Hindlimb muscle (tissue), 1 donor: ENCODE measurements at places on chromosomes 5 and 9.
A peak's percentile ranks its signal among the peaks of the same experiment; 100 is the strongest.

DNA sequence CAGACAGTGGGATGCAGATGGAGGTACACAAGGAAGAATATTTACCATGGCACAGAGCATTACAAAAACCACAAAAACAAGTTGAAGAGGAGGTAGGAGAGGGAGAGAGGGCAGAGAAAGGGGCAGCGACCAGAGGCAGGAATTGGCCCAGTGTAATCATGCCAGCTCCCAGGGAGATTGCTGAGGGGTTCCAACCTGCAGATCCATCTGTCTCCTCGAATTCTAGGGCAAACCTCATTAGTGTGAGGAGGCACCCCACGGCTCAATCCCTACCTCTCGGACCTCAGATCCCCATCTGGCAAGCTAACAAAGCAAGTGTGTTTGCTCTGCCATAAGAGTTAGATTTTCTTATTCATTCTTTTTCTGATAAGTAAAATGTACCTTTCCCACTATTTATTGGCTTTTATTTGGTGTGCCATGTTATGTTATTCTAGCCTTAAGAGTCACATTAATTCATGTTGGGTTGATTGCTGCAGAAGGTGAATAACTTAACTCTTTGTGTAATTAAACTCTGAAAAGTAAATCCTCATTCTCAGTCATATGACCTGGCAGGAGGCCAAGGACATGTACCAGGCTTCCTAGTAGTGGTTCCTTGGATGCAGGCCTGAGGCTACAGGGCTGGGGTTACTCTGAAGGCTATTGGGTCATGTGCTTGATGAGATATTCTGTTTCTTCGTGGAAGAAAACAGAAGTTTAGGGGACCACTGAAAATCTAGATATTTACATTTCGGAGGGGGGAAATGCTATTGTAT is 315.2 kb upstream of the ATP10B start:
- DNase-seq = no peak

DNA sequence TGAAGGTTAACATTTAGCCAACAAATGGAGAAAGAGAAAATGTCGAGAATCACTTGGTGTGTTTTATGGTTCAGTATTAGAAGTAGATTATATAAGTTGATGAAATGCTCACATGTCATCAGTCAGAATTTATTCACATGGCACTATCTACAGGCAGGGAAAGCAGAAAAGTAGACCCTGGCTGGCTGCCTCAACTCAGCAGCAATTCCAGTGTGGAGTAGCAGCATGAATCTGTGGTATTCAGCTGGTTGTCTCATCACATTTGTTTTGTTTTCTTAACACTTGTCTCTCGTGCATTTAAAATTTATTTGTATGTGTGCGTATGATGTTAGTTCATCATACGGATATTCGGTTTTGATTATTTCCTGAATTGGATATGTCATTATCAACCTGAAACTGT is 153.5 kb upstream of the OR13F1 start:
- DNase-seq = no peak

GRCh38 chr5:122775550-122776542 is 966 bp downstream of the SNX2 start:
- no peak for DNase-seq

GRCh38 chr5:135871268-135871915 is 24.2 kb downstream of the IL9 start:
- no peak for DNase-seq

DNA sequence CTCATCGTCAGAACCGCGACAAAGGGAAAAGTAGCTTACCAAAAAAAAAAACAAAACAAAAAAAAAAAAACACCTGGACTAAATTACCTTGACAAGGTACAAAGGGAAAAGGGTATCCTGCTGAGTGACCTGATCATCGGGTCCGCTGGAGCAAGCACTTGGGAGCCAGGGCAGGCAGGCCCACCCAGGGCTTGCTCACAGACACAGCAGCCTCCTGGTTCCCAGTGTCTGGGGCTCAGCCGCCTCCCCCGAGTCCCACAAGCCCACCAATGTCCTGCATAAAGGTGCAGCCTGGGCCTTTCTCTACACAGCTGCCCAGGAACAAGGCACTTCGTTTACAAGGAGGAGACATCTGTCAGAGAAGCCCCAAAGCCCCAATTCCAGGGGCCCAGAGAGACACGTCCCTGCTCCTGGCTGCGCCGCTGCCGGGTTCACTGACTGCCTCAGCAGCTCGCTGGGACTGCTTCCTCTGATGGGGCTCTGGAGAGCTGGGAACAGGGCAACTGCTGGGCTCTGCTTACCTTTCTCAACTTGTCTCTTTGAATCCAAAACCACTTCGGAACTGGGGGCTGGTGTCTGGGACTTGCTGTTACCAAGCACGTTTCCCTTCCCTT is 63.4 kb downstream of the GOLM1 start:
- DNase-seq = no peak

DNA sequence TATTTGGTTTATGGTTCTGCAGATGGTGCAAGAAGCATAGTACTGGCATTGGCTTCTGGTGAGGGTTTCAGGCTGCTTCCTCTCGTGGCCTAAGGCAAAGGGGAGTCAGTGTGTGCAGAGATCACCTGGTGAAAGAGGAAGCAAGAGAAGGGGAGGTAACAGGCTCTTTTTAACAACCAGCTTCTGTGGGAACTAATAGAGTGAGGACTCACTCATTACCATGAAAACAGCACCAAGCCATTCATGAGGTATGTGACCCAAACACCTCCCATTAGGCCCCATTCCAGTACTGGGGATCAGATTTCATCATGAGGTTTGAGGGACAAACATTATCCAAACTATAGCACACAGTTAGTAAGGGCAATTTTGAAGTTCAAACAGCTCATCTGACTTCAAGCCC is 263.5 kb downstream of the TMEM38B start:
- DNase-seq = no peak

- no peak for DNase-seq
Observed at GRCh38 chr9:3951161-3951665, 348.7 kb downstream of the GLIS3 start.

GRCh38 chr5:107670087-107670931 is 428 bp downstream of the EFNA5 start:
- DNase-seq = peak; percentile 36

DNA sequence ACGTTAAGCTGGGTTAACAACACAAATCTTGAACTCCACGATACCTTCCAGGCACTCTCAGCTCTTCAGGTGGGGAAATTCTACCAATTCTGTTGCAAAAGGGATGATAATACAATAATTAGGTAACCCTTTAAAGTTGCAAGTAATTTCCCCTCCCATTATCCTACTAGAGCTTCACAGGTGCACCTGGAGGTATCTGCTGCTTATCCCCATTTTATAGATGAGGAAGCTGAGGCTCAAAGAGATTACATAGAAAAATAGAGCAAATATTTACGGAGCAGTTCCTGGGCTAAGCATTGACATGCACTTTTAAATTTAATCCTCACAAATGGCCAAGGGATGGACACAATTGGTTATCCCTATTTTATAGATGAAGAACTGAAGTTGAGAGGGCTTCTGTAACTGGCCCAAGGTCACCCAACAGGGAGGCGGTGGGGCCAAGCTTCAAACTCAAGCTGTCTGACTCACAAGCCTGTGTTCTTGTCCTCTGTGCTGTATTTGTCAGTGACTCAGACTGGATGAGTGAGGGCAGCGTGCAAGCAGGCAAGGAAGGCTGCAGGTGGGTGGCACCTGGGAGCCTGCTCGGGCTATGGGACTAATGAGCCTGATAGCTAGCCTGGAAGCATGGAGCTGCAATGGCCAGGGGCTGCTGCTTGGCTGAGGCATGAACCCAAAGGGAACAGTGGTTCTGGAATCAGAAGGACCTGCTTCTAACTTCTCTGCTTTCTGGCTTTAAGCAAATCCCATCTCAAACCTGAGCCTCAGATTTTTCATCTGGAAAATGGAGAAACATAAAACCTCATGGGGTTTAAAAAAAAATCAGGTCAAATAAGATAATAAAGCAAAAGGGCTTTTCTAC is 105.5 kb downstream of the PDE6A start:
- DNase-seq = no peak

DNA sequence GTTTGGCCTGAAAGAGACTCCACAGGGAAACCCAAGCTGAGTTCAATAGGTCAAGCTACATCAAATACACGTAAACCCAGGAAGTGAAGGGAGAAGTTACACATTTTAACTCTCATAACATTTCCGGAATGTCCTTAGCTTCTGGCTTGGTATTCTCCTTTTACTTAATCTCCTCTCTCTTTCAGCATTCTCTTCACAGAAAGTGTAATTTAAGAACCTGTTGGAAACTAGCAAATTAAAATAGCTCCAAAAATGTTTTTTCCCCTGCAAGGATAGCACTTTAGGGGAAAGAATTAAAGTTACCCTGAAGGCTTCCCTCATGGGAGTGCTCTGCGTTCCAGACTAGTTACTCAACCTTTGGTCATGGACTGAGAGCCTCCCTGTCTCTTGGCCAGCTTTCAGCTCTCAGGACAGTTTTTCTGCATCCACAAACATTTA is 292.7 kb upstream of the TARS1 start:
- DNase-seq = peak; percentile 60

GRCh38 chr9:97593960-97594359 is 39.2 kb downstream of the TSTD2 start:
- DNase-seq = no peak

GRCh38 chr5:65203746-65204145 is 278.0 kb downstream of the ADAMTS6 start:
- no peak for DNase-seq

GRCh38 chr9:126500600-126501382 is 112.9 kb upstream of the LMX1B start:
- DNase-seq = peak; percentile 84

GRCh38 chr5:122454541-122454940 is 142.5 kb downstream of the SNCAIP start:
- DNase-seq = no peak

- no peak for DNase-seq
Observed at GRCh38 chr9:108963459-108964143, 29.4 kb downstream of the ABITRAM start.

GRCh38 chr5:132437604-132438266 is 52.8 kb downstream of the IRF1 start:
- peak; percentile 80 for DNase-seq

DNA sequence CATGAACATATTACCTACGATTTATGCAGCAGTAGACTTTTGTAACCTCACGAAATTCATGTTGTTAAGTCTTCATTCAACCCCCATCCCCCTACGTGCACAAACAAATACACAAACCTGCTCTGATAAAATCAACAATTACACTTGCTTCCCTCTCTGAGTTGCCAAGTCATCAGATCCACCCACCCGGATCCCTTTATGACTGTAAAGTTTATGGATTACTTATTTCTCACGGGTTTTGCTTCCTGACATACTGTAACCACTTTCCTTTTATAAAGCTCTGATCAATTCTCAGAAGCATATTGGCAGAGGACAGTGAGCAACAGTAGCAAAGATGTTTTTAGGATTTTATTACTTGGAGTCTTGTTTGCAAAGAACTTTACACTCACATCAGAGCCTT is 70.5 kb downstream of the MLLT3 start:
- DNase-seq = no peak

- no peak for DNase-seq
Observed at GRCh38 chr5:61026004-61026403, 81.0 kb downstream of the NDUFAF2 start.

- no peak for DNase-seq
Observed at GRCh38 chr9:21684231-21684630, 118.2 kb upstream of the MTAP start.

GRCh38 chr9:114462791-114463190 is 42.5 kb downstream of the WHRN start:
- DNase-seq = no peak

DNA sequence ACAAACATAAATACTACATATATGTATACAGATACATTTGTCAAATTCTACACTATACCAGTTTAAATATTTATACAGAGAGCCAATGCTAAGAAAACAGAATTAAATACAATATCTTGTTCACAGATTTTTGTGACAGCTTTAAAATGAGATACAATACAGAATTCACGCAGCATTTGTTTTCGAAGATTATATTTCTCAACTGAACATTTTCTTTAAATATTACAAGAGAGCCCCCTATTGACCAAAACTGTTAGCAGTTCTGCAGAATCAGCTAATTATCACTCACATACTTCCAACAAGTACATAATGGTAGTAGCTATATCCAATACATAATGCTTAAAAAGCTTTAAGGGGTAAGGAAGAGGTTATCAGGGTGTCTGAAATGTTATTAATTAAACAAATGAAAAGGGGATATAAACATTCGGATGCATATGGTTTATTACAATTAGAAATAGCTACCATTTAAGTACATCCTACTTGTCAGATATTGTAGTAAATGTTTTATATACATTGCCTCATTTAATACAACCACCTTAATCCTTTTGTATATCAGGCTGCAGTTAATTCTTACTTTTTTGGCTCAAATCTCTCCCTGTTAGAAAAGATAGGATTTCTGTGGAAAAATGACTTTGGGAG is 31.7 kb downstream of the ZDHHC21 start:
- peak; percentile 45 for DNase-seq

- DNase-seq = no peak
Observed at GRCh38 chr5:64895748-64896147, 127.0 kb downstream of the CWC27 start.

GRCh38 chr9:94135222-94135621 is 51.0 kb downstream of the PTPDC1 start:
- no peak for DNase-seq

- DNase-seq = no peak
Observed at GRCh38 chr9:28410411-28410810, 837.1 kb upstream of the C9orf72 start.

DNA sequence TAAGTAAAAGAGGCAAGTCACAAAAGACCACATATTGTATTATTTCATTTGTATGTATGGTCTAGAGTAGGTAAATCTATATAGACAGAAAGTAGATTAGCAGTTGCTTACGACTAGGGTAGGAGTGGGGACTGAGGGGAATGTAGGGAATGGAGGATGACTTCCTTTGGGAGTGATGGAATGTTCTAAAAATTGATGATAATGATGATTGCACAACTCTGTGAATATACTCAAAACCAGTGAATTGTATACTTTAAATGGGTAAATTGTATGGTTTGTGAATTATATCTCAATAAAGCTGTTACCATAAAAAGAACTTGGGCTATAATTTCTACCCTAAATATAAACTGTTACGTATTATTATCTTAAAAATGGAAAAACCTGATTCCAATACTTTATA is 35.0 kb downstream of the ADAMTS6 start:
- no peak for DNase-seq

DNA sequence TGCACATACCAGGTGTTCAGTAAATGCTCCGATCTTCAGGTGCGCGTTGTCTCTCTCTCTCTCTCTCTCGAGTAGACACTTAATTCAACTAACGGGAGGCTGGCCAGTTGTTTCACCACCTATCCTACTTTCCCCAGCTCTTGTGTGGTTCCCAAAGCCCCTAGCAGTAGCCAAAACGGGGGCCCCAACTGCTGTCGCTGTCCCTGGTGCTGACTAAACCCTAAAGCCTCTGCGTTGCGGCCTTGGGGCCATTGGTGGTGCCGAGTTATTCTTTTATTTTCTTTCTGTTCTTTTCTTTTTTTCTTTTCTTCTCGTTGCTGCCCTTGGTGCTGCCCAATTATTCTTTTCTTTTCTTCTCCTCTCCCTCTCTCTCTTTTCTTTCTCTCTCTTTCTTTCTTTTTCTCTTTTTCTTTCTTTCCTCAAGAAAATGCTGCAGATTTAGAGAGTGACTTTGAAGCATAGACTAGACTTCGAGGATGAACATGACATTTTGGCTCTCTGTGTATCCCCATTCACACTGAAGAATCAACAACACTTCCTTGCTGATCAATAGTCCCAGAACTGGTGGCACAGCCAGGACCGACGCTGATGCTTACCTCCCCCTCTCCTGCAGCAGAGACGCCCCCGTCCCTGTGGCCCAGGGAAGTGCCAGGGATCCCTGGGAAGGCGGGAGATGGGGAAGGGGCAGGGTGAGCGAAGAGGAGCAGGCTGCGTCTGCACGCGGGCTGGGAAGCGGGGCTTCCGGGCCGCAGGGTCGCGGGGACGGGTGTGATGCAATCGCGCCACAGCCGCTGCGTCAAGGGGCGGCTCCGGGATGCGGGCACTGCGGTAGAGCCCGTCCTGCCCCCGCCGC is at the start of gene FBLL1:
FBLL1 (plus strand) TSS at position 785 of the 853 bp plus-strand sequence. CDS start 200 bp downstream, outside the sequence.
- peak; percentile 59 for DNase-seq
